ENCODE measurements at places on chromosomes 12 and 14.

DNA sequence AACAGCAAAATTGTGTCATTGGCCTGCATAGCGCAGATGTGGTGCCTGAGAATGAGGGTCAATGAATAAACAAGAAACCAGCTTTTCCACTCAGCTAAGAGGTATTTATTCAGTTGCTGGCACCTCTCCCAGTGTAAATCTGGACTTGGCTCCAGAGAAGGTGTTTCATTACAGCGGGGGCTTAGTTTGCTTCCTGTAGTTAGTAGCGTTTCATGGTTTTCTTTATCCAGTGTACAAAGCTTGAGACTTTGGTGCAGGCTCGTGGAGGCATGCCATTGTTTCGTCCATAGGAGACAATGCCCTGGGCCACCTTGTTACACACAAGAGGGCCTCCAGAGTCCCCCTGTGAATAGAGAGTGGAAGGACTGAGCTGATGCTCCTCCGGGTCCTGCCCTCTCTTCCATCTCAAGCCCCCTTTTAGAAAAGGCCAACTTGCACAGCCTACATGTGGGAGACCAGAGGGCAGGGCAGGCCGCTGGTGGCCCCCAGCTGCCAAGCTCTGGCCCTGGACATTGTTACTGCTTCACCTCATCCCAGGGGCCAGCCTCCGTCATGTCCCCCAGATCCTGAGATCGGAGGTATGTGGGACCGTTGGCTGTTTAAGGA is 3.0 kb downstream of the GZMB start:
- DNase-seq, result no peak

- DNase-seq, result no peak
Measured at GRCh38 chr12:112980491-112981158, 2.3 kb downstream of the OAS2 start.

GRCh38 chr12:64232196-64232595 is 10.1 kb upstream of the KICS2 start:
- DNase-seq, result no peak

- DNase-seq, result no peak
Measured at GRCh38 chr12:10623131-10623530, 9.7 kb upstream of the MAGOHB start.

DNA sequence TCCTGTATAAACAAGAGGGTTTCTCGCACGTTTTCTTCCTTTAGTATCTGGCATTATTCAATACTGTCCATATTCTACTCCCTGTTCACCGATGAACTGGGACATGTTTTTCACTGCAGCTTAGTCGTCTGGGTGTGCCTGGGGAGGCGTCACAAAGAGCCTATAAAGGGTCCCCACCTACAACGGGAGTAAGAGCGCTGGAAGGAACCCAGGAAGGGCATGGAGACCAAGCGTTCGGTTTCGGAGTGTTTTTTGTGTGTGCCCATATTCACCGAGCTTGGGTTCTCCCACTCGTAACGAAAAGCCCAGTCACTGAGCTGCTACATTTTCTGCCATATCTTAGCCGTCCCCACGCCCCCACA is 592 bp upstream of the USP15 start:
- DNase-seq, result no peak

DNA sequence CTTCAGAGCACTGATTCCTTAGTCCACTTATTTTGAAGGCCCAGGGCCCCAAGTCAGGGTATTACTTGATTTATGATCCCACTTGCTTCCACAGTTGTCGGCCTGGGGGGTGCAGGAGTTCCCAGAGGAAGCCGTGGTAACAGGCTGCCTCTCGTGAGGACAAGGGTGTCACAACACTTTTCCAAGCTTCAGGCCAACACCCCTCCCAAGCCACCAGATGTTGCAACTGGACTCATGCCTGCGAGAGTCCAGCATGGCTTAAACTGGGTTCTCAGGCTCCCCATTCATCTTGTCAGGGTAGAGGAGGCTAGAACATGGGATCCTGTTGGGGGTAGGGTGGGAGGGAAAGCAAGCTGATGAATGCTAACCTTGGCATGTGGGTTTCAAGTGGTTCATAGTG is 56.1 kb downstream of the BMP4 start:
- DNase-seq, result no peak

DNA sequence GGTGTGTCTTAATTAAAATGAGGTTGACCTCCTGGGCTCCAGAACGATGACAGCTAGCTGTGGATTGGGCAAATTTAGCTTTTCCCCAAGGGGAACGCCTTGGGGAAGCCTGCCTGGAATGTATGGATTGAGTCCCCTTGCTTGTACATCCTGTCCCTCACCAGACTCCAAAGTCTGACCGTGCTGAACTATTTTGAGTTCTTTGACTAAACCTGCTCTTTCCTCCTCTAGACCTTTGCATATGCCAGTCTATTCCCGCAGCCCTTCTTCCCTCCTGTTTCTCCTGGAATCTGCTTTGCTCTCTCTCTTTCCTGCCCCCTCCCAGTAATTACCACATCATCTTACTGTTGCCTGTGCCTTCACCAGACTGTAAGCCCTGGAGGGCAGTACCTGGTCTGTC is 11.5 kb upstream of the KDM2B start:
- DNase-seq, result no peak

DNA sequence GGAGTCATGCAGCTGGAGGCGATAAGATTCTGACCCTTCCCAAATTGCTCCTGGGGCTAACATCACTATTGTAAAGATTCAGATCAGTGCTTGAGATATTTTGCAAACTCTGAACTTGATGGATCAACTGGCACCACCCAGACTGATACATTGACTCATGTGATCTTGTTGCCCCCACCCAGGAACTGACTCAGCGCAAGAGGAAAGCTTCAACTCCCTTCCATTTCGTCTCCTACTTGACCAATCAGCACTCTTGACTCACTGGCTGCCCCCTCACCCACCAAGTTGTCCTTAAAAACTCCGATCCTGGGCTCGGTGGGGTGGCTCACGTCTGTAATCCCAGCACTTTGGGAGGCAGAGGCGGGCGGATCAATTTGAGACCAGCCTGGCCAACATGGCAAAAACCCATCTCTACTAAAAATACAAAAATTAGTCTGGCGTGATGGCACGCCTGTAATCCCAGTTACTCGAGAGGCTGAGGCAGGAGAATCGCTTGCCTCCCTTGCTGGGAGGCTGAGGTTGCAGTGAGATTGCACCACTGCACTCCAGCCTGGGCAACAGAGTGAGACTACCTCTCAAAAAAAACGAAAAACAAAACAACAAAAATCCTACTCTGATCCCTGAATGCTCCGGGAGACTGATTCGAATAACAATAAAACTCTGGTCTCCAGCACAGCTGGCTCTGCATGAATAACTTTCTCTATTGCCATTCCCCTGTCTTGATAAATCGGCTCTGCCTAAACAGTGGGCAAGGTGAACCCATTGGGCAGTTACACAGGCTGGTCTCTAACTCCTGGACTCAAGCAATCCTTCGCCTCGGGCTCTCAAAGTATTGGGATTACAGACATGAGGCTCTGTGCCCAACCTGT is 9.8 kb upstream of the ARF6 start:
- no peak for DNase-seq

DNA sequence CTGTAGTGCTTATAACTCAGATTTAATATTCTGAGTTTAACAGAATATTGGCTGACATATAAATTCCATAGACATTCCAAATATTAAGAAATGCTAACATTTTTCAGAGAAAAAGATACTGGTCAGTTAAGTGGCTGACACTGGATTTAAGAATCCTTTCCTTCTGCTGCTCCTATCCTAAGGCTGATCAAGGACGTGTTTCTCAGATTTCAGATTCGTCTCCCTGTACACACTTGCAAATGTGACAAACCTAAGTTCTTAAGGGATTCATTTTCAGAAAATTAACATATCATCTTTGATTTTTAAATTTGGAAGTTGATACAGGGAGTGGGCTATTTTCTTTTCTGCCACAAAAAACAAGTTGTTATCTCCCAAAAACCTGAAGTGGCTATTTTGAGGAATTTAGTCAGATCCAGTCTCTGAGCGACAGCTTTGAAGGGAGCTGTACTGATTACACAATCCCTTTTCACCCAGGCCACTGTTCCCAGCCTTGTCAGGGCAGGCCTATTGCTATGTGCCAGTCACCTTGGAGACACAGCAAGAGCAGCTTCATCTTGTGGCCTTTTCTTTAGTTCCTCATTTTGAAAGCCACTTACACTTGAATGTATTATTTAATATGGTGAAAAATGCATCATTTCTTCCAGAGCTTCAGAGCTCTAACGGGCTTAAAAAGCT is 370.6 kb downstream of the KCNH5 start:
- DNase-seq, result no peak

DNA sequence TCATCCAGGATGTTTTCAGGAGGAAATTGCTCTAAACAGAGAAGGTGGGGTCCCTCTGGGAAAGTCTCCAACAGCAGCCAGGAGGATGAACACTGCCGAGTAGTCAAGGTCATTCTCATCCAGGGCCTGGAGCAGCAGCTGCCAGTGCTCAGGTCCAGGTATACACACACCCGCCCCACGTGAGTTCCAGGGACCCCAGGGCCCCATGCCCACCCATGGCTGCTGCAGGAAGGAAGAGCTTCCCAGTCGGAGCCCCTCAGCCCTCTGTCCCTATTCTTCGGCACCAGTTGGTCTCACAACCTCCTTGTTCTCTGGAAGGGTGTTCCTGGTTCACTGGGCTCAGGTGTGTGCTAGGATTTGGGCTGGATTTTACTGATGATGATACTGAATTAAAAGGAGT is 72.7 kb downstream of the ACTN1 start:
- DNase-seq, result no peak

DNA sequence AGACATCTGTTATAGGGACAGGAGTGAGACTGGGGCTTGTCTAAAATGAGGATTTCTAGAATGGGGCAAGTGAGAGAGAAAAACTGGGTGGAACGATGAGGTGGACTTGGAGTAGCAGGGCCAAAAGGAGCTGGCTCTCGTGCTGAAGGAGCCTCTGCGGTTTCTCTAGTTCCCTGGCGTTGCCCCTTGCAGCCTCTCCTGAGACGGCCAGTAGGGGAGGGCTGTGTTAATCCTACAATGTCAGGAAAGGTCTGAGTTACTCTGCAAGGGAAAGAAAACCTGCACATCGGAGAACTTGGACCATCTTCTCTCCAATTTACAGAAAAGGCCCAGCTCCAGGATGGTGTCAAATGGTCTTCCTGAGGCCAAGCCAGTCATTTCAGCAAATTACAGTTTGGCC is 963.8 kb upstream of the FLRT2 start:
- no peak for DNase-seq

DNA sequence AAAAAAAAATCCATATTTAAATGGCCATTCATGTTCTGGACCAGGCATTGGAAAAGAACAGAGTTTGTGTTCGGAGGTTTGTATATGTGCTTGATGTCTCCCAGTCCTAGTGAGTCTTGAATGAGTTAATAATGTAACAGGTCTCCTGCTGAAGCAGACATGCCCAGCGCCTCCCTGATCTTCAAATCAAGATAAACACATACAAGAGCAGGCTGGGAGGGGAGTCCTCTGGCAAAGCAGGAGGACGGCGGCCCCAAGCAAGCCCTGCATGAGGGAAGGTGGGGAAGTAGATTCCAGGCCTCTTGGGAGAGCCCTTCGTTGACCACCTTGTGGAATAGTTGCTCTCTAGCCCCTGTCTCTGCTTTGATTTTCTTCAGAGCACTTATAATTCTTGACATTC is 156.3 kb downstream of the ZFP36L1 start:
- no peak for DNase-seq
